ENCODE measurements at places on chromosomes 1 and 21.

GRCh38 chr21:29418813-29419212 is 120.1 kb downstream of the BACH1 start:
- DNase-seq: no peak

- DNase-seq: peak; percentile 64
Measured at GRCh38 chr1:7117399-7118281, 332.4 kb downstream of the CAMTA1 start.

GRCh38 chr21:43858806-43859648 is 6.0 kb upstream of the AGPAT3 start:
- DNase-seq: no peak

DNA sequence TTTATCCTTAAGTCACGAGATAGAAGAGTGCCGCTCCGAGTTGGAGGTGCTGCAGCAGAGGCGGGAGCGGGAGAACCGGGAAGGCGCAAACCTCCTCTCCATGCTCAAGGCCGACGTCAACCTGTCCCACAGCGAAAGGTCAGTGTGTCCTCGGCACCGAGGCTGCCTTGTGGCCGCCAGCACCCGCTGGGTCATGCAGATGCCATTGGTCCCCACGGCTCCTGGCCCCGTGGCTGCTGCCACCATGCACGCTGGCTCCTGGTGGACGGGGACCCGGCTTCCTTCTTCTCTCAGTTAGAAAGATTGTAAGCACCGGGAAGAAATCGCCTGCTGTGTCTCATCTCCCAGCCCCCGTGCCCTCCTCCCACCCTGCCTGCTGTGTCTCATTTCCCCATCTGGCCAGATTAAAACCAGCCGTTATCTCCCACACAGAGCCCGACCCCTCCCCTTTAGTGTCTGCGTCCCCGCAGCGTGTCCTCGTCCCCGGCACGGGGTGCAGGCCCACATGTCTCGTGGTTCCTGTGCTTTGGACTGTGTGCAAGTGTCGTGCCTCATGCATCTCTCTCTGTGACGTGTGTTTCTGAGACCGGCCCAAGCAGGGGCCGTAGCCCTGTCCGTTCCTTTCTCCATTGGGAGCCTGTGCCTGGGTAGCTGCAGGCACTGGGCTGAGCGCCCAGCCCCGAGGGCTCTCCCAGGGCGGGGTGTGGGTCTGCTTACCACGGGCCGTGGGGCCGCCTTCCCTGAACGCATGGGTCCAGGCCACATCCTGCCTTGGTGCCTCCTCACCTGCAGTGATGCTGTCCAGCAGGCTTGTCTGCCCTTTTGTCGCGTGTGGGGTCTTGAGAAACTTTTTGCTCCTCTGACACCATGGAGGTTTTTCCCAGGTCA is 62.1 kb downstream of the PCNT start:
- no peak for DNase-seq

GRCh38 chr1:204041232-204041767 is 31.6 kb upstream of the SOX13 start:
- DNase-seq: no peak

GRCh38 chr1:21525340-21525717 is 16.1 kb downstream of the ALPL start:
- no peak for DNase-seq

GRCh38 chr1:111958851-111959250 is 30.6 kb downstream of the KCND3 start:
- no peak for DNase-seq

- no peak for DNase-seq
Measured at GRCh38 chr1:57578099-57578498, 154.2 kb upstream of the DAB1 start.

DNA sequence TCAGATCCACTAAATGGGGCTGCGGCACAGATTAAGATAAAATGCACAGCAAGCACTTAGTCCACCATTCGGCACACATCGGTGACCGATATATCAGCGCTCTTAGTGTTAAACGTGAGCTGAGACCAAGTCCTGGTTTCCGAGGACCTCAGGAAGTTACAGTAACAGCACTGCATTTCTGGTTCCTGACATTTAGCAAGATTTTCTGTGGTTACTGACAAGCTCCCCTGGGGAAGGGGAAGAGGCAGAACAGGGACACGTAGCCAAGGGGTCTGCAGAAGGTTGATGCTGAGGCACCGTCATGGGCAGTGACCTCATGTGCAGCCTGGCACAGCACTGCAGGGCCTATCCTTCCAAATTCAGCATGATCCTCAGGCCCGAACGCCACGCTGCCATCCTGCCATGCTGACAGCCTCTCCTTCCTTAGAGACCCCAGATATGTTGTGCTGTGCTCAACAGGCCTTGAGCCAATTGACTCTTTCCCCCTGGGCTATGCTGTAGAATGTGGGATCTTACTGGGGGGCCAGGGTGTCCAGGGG is 13.4 kb upstream of the PEF1 start:
- DNase-seq: no peak

GRCh38 chr1:94281361-94282142 is 44.2 kb upstream of the ARHGAP29 start:
- no peak for DNase-seq

- DNase-seq: no peak
Measured at GRCh38 chr1:1087351-1088028, 13.4 kb upstream of the RNF223 start.

DNA sequence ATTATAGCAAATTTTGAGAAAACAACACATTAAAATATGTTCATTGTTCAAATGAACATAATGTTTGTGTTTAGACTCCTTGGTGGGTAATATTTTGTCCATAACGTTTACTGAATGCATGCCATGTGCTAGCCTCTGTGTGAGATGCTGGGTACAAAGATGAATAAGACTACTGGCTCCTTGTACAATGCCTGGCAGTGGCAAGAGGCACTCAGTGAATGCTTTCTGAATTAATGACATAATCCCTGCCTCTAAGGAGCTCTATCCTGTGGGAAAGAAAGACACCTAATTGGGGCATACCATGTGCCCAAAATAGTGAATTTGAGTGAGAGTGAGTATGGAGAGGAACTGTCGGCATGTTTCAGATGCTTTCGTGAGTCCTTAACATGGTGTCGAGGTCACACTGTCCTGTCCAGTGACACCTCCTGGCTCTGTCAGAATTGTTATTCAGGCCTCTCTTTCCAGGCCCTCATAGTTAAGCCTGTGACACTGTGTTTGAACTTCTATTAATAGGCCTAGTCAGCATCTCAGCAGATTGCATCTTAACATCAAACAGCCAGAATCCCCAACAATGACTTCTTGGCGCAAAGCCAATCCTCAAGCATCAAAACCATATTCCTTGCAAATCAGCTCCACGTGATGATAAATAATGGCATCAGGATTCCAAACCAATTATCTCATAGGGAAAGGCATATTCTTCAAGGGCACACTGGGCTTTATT is 32.8 kb upstream of the S1PR1 start:
- no peak for DNase-seq

GRCh38 chr1:145879775-145880174 is 5.9 kb downstream of the ANKRD35 start:
- no peak for DNase-seq

GRCh38 chr1:179586107-179586823 is 5.4 kb upstream of the TDRD5 start:
- peak; percentile 82 for DNase-seq

GRCh38 chr1:91637539-91637994 is 136.9 kb downstream of the CDC7 start:
- no peak for DNase-seq

DNA sequence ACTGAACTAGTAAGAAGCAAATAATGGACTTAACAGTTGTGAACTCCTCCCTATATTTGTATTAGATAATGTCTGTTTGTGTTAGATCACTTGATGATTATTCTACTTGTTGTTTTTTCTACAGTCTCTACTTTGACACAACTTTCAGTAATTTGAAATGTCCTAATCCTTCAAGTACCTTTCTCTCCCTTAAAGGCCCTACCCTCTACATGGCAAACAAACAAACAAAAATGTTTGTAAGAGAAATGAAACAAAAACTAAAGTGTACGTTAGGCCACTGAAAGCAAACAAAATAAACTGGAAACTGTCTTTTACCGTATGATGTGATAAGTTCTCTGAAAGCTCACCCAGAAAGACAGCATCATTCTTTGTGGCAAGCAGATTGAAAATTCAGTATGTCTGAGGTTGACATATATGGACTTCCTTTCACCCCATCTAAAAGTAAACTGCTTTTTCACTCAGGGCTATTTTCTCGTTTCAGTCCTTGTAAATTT is 255.9 kb upstream of the SNX7 start:
- DNase-seq: no peak

GRCh38 chr1:217040711-217041455 is 317.7 kb upstream of the ESRRG start:
- no peak for DNase-seq

- no peak for DNase-seq
Measured at GRCh38 chr1:200960948-200961340, 62.6 kb downstream of the KIF21B start.

DNA sequence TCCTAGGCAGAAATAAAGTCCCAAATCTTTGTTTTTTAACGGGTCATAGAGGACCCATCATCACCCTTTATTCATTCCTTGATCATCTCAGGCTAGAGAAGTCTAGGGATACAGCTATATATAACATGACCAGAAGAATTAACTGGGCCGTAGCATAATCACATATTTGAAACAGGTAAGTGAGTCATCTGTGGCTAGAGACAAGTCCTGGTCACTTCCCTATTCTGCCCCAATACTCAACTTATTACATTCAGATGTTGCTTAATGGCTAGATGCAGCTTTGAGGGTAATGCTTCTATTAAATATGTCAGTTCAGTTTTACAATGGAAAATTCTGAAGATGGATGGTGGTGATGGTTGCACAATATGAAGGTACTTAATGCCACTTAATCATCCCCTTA is 47.0 kb downstream of the EXO1 start:
- DNase-seq: no peak

DNA sequence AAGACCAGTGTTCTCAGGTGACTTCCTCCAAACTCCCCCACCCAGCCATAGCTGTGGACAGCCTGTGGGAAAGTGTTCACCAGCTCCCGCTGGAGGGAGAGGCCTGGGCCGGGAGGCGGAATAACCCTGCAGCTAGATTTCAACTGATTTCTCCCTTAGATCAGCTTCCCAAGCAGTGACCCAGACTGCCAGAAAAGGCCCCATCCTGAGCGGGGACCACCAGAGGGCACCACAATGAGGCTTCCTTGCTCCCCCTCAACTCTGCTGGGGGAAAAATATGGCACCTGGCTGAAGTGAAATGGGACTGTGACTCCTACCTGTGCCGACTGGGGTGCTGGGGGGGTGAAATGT is 50.8 kb downstream of the RHBG start:
- DNase-seq: no peak

DNA sequence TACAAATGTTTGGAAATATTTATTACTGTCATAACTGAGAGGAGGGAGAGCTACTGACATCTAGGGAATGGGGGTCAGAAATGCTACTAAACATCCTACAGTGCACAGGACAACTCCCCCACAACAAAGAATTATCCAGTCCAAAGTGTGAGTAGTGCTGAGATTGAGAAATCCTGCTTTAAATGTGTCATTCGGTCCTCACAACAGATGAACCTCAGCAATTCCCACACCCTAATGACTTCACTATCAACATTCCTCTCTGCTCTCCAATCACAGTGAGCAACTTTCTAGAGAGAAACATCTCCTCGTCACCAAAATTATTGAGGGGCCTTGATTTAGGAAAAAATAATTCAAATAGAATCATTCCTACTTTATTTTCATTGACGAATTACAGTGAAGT is 18.0 kb downstream of the OMA1 start:
- no peak for DNase-seq

DNA sequence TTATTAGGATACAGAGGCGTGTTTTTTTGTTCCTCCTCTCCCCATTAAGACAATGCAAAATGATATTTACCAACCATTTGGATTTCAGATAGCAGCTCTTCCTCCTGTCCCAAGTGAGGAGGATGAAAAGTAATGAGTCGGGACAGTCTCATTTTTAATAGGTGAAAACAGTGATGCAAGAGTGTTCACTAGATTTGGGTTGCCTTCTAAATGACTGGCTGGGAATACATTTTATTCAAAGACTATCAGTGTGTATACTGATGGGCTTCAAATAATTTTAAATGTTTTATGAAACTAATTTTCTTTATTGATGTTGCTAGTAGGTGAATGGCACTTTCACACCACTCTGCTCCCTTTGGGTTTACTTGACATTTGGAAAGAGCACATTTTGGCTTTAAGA is 2.1 kb downstream of the RCOR3 start:
- DNase-seq: no peak

GRCh38 chr1:9705337-9706093 is 54.0 kb downstream of the PIK3CD start:
- DNase-seq: no peak

DNA sequence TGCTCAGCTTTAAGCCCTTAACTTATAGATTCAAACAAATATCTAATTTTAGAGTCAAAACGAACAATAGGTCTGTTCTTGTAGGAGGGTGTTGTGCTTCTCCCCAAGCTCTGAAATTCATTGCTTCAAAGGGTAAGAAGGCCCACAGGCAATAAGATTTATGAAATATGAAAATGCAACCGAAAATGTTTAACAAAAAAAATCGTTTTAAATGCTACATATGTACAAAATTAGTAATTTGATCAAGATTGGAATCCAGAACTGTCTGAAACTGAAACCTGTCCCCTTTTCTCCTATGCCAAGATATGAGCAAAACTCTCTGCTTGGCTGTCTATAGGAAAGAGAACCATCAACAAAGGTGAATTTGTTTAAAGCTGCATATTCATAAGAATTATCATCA is 534.3 kb downstream of the PLPP3 start:
- no peak for DNase-seq

DNA sequence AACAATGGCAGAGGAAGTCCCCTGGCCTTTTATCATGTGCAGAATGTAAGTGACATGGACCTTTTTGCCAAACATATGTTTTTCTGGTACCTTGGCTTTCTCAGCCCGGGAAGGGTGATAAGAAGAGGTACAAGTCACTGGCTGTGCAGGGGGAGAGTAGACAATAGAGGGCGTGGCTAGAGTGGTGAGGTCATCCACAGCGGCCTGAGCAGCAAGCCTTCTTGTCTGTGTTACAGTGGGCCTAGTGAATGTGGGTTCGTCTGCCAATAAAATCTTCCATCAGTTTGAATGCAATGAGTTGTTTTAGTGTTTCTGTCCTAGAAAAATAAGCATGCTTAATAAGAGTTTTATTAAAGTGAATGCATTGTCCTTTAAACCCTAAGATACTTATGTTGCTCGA is 59.0 kb upstream of the PGD start:
- peak; percentile 59 for DNase-seq

DNA sequence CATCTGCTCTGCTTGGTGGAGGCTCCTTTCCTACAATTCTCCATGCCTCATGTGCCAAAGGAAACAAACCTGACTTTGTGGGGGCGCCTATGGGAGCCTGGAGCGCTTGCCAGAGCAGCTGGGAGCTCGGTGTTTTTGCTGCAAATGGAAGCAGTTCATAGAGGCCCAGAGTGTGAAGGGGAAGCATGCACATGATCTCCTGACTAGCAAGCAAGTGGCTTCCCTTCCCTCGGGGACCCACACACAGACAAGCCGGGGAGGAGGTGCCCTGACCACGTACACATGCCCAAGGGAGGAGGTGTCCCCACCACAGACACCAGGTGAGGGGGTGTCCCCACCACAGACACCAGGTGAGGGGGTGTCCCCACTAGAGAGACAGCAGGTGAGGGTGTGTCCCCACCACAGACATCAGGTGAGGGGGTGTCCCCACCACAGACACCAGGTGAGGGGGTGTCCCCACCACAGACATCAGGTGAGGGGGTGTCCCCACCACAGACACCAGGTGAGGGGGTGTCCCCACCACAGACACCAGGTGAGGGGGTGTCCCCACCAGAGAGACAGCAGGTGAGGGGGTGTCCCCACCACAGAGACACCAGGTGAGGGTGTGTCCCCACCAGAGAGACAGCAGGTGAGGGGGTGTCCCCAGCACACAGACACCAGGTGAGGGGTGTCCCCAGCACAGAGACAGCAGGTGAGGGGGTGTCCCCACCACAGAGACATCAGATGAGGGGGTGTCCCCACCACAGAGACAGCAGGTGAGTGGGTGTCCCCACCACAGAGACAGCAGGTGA is 106.8 kb downstream of the CRYAA start:
- DNase-seq: no peak

All from HEK293T (cell line).